ENCODE measurements at places on chromosomes 7 and 10. TPM values are rescaled to one million over a fixed set of nuclear protein-coding genes. Genes with fewer than 3 reads are reported as not detected.

- no peak for DNase-seq
Measured at GRCh38 chr10:75066271-75066670, 45.2 kb upstream of the SAMD8 start.

The CDC14C gene
- not detected for total RNA-seq

DNA sequence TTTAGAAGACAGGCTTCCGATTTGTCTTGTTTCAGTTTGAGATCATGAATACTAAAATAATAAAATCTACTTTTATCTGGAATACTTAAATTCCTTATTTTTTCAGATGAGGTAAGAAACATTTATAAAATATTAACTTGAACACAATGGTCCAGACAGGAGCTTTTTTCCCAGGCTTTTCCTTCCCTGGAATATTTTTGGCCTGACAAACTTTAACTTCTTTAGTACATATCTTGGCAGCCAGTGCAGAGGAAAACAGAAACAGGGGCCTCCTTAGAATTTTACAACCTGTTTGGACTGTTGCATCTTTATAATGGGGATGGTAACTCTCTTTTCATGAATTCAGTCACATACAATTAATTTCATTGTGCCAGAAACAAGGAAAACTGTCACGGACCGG is 41.4 kb downstream of the NRP1 start:
- no peak for DNase-seq

The ZP3 gene
- 6.1 TPM for total RNA-seq

GRCh38 chr10:71302451-71302850 is 16.6 kb upstream of the SLC29A3 start:
- no peak for DNase-seq

DNA sequence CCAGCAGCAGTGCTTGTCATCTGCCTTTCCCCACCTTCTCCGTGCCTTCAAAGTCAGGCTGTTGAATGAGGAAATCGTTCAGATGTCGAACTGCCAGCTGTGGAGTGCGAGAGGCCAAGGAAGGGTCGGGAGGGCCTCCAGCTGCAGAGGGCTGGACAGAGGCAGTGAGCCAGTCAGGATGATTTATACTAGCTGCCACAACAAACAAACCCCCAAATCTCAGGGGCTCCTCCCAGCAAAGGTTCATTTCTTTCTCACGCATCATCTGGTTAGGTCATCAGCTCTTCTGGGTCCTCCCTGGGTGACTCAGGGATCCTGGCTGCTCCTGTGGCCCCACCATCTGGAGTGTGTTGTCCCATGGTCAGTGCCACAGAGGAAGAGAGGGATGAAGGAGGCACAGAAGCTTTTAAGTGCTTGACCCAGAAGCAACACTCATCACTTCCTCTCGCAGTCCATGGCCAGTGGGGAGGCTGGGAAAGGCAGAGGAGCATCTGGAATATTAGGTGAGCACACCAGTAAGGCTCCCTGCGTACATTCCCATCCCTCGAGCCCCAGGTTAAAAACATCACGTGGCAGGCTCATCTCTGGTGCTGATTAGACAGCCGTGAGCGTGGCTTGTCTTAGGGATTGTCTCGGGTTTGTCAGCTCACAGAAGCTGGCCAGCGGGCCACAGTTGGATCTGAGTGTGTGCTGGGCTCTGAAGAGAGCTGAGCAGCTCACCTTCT is 140.7 kb downstream of the RGS10 start:
- peak; percentile 99 for DNase-seq

DNA sequence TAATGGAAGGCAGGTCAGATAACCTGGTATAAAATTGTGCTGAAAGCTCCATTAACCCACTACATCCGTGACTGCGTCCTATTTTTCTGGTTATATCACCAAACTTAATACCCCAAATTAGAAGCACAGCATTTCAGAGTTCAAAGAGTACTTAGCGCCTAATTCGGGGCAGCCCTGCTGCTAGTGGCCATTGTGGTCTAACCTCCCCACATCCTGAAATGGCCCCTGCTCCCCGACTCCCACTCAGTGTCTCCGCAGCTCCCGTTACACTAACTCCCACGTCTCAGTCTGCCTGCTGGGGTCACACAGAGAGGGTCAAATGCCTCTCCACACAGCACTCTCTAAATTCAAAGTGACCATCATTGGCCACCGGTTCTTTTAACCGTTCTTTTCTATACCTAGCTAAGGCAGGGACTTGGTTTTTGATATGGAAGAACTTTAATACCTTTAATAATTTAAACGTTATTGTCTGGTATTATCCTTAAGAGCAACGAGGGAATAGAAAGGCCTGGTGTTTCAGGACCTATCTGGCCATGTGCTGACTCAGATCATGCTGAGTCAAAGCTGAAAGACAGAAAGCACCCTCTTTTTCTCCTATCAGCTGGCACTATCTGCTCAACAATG is 117.1 kb downstream of the KMT2E start:
- no peak for DNase-seq

The ARPC1A gene
- total RNA-seq: 251 TPM

DNA sequence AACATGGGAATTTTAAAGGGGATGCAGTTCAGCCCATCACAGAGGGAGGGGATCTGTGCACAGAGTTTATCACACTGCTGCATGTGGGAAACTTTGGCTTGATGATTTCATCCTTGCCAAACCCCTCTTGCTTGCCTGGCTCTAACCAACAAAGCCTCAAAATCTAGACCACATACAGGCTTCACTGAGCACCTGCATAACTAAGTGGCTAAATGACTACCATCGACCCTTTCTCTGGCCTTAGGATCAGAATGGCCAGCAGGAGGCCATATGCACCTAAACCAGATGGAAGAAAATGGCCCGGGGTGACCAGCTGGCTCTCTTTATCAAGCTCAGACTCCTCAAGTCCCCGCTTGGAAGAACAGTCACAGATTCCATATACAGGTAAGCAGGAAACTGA is 15.6 kb upstream of the ZNF25 start:
- DNase-seq: no peak

DNA sequence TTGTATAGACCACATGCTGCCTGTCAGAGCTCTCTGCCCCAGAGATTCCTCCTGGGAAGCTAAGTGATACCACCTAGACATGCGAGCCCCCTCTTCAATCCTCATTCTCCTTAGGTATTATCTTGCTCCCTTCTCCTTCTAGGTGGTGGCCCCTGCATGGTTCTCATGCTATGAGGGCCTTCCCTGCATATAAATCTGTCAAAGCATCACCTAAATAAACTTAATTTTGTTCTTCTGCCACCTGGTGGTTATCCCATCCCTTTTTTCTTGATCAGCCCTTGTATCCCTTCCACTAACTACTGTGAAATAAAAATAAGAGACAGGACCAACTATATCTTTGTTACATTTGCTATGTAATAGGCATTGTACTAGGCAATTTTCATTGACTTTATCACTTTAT is 242.1 kb downstream of the CDC14C start:
- DNase-seq: peak; percentile 15

- peak; percentile 44 for DNase-seq
Measured at GRCh38 chr10:72274730-72275350, 1.1 kb downstream of the DDIT4 start.

DNA sequence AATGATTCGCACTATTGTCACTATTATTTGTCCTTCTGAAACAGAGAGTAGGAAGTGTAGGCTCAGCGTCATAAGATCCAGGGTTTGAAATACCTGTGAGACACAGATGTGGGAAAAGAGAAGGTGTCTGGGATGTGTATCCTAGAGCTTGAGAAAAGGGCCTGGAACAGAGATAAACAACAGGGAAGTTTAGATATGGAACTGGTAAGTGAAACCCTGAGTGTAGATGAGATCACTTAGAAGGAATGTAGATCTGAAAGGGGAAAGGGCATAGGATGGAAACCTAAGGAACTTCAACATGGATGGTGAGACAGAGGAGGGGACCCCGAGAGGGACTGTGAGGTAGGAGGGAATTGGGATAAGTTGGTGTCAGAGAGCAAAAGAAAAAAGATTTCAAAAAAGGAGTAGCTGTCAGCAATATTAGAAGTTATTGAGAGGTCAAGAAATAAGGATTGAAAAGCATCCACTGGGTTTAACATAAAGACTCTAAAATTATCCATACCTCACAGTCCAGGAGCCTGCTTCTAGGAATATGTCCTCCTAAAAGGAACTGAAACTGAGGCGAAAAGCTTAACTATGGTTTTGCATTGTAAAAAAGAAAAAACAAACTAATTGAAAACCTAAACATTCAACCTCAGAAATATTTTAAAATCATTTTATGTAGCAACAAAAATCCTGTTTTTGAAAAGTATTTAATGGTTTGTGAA is 119.2 kb upstream of the NPVF start:
- no peak for DNase-seq

DNA sequence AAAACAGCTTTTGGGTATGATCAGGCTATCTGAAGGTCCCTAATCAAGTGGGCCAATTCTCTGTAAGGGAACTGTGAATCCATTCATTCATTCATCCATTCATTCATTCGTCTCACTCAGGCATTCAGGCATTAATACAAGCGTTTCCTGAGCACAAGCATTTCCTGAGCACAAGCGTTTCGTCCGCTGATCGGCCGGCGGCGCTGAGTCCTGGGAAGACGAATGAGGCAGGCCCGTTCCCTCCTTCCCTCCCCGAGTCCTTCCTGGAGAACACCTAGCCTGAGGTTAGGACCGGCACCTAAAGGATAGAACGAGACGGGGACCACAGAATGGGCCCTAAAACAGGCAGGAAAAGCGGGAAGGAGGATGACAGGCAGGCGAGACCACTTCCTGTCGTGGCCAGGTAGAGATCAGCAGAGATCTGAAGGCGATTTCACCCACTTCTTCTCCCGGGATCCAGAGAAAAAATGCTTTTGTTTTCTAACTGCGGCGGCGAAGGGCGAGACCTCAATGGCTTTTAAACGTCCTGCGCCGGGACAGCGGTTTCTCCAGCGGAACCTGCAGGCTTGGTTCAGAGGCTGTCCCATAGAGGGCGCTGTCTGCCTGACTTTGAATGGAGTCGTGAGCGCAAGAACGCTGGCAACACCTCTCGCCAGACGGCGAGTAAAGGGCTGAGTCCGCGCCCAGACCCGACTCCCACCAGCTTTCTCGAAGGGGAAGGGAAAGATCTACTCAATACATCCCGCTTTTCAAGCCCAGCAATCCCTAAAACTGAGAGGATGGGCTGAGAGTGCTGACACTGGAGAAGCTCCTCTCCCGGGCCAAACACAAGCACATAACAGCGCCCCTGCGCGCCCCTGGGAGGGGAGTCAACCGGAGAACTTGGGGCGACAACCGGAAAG is 2.9 kb upstream of the HMX3 start:
- DNase-seq: peak; percentile 63

- DNase-seq: no peak
Measured at GRCh38 chr7:96320442-96320841, 1.5 kb downstream of the SLC25A13 start.

The ABCC2 gene
- total RNA-seq: 13.2 TPM

GRCh38 chr7:12809476-12809875 is 122.0 kb downstream of the ARL4A start:
- DNase-seq: no peak

DNA sequence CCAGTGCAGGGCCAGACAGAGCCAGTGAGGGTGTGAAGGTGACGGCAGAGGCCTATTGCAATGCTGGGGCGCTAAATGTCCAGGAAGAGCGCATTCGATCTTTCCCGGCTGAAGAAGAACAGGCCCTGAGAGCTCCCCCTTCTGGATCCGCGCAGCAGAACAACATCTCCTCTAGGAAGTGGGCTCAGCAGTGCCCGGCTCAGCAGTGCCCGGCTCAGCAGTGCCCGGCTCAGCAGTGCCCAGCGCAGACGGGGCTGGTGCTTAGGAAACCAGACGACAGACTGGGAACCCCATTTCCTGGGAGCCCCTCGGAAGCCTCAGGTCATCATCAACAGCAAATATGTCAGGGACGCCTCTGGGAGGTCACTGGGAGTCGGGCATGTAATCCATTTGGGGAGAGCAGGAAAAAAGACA is 4.7 kb upstream of the NOS3 start:
- DNase-seq: peak; percentile 44

DNA sequence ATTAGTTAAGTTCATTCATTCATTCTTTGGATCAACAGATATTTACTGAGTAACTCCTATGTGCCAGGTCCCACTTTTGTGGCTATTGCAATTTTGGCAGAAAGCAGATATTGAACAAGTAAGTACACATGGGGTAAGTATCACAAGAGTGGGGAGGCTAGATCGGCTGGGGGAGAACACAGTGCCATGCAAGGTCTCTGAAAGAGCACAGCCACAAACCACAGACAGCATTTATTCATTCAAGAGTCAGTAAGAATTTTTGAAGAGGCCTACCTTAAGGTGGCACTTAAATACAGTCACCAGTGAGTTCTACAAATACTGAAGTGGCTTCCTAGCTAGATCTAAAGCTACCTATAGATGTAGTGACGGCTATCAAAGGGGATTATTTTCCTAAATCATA is 304.2 kb downstream of the RNLS start:
- peak; percentile 45 for DNase-seq

DNA sequence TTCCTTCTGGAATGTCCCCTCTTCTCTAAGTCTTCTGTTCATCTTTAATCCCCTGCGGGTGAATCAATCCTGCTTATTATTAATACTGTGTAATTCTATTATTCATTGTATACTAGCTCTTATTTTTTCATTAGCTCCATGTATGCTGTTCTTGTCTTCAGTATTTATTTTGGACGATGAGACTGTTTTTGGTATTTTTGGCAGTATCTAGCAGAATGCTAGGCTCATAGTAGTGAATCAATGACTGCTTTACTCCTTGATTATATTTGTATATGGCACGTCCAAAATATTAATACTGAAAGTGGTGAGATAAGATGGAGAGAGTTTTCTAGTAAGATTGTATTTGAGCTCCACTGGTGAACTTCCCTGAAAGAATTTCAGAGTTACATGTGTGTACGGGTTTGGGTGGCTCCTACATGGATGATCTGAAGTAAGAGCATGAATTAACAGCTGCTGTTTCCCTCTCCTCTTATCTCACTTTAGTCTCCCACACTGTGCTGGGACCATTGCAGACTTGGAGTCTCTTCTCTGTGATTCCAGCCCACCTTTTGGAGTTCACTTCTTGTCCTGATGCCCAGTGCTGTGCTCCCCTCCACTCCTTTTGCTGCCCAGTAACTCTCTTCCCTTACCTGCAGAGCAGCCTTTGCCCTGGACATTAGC is 226.0 kb downstream of the CDK14 start:
- no peak for DNase-seq

The VPS37D gene
- 2.1 TPM for total RNA-seq

GRCh38 chr10:130357951-130358350 is 221.8 kb downstream of the GLRX3 start:
- DNase-seq: no peak

DNA sequence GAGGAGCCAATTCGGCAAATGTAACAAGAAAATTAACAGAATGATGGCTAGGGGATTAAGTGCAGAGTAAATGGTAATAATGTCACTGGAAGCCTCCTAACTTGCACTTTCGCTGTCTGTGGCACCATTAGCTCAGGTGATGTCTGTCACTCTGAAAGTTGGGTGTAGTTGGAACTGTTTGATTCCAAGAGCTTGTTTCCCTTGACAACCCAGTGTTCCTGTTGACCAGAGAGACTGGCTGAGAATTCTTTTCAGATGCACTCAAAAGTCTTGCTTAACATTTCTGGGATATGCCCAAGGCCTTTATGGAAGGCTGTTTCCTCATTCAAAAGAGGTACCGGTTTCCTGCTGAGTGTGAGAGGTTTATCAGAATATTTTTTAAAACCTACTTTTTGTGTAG is 49.6 kb downstream of the PLPP4 start:
- peak; percentile 29 for DNase-seq

Measured in RPMI7951 (cell line).